CD4-positive, alpha-beta T cell treated with Interleukin-6 for 4 hours (primary cell): ENCODE measurements at places on chromosomes 3 and 15.

GRCh38 chr15:88703533-88703932, 64.7 kb downstream of the ISG20 start:
- no peak for DNase-seq

DNA sequence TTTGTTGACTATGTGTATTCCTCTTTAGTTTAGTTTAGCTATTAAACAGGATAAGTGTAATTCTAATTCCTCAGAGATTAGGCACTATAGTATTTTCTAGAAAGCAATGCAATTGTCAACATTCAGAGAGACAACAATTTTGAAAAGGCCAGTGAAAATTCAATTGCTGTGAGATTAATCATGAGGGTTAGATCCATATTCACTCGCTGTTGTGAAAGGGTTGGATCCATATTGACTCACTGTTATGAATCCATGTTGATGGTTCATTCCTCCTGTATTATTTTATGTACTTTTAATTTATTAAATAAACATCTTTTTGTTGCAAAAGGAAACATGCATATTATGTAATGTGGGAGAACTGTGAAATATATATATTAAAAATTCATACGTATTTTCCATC, 641 bp downstream of the TRAT1 start:
- no peak for DNase-seq

- no peak for DNase-seq
These were observed 358.4 kb upstream of the PROK2 start for GRCh38 chr3:72143322-72143721.

DNA sequence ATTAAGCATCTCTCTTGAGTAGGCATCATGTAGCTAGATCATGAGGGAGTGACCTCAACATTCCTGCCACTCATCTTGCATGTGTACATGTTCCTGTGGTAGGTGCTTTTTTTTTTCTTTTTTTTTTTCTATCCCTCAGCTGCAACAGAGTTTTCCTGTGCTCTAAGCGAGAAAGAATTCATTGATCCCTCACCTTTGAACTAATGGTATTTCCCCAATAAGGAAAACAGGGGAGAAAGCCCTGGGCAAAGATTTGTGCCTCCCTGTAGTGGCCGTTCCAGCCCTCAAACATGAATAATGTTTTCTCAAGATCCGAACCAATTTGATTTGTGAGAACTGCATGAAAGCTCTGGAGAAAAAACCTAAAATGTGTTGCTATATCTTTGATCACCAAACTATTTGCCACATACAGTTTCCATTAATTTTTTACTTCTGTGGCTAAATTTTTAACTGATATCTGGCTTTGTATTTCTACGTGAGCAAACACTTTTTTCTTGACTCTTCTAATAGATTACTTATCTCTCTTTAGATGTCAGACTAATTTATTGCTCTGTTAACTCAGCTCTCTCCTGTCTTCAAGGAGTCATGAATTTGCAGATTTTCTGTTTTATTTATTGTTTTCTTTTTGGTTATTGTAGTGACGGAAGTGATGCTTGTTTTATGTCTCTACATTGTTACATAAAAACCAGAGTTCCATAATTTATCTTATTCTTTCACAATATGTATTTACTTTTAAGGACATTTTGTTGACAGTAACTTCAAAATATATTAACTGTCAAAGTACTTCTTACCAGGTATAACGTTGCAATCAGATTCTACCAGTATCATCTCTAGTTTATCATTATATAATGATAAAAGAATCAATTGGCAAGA, 1396.5 kb downstream of the OTOL1 start:
- no peak for DNase-seq

GRCh38 chr3:7275396-7275795, 414.5 kb downstream of the GRM7 start:
- DNase-seq, result no peak

DNA sequence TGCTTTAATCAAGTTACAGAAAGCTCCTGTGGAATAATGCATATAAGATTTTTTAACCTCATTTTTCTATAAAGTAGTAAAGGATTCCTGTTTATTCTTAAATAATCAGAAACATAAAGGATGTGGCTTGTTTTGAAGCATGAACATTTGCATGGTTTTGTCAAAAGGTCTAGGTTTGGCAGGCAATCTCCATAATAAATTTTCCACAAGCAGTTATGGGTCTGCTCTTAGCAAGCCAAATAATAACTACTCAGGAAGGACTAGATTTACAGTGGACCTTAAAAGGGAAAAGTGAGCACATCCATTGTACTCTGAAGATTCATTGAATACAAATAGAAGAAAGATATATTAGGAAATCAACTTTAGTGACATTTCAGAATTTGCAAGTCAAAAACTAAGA, 407.3 kb upstream of the CBLB start:
- no peak for DNase-seq

GRCh38 chr15:74127255-74127953, 3.0 kb upstream of the ISLR2 start:
- peak; percentile 82 for DNase-seq

GRCh38 chr3:18724456-18724855, 299.3 kb upstream of the SATB1 start:
- DNase-seq, result no peak

DNA sequence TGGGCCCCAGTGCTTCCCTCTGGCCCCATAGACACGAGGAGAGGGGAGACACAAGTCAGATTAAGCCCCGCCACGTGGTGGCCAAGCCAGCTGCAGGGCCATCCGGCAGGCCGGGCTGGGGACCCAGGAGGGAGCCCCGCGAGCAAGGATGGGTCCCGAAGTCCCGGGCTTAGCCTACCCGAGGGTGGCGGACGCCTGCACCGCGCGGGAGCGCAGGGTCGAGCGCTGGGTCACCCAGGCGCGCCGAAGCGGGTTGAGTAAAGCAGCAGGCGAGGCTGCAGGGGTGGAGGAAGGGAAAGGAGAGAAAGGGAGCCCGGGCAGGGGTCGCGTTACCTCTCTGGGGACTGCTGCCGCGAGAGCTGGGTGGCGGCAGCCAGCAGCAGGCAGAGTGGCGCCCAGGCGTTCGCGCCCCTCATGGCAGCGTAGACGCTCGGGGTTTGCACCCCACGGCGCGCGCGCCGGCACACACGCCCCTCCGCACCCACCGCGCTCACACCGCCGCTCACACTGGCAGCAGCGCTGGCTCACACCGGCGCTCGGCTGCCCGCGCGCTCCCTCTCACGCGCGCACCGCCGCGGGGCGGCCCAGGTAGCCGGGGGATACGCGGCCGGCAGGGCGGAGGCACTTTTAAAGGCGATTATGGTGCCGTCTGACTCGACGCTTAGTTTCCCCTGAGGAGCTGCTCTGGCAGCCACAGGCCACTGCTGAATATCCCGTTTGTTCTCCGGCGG, at the start of gene PCOLCE2:
Gene PCOLCE2 (minus strand): TSS at position 603 of the 731 bp plus-strand sequence. CDS start 187 bp downstream, at position 416.
- DNase-seq, result no peak

DNA sequence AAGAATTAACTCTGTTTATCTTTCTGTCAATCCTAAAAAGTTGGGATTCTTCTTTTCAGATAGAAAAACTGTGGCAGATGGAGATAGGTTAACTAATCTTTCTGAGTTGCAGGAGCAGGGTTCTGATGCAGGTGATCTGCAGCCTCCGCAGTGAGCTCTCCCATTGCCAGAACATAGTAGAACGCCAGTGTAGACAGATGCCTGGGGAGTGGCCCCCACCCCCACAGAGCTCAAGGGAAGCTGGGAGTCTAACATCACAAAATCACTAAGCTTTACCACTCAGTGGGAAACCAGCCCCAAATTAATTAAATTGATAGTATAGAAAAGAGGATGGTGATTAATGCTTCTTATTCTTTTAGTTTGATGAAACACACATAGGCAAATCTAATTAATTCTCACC, 295.0 kb upstream of the ATP10A start:
- DNase-seq, result no peak

DNA sequence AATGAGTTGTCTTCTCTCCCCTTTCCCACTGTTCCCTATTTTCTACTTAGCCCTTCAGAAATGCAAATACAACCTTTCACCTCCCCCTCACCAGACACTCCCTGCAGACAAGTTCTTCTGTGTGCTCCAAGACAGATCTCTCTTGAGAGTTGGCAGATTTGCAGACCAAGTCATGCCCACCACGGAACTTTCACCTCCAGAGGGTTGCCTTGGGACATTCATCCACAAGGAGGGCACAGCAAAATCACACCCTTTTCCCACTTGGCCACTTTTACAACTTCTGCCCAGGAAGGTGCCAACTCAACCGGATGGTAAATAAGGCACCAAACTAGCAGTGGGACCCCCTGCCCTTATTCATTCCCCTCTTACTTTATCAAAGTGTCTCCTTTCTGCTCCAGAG, 53.5 kb downstream of the SLC30A4 start:
- no peak for DNase-seq

DNA sequence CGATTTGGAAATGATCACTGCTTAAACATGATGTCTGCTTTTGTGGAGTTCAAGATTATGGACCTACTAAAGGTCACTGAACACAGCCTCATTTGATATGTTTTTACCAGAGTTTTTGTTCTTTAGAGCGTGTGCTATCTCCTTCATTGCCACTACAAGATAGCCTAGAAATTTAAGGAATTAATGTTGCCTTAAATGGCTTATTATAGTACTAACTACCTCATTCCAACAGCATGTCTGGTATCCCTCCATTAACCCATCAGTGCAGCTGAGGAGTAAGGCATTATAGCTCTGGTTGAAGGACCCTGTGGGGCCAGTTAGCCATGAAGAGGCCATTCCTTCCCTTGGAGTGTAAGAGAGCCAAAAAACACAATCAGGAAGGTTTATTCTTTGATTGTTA, 2.3 kb upstream of the FAM43A start:
- DNase-seq, result no peak

DNA sequence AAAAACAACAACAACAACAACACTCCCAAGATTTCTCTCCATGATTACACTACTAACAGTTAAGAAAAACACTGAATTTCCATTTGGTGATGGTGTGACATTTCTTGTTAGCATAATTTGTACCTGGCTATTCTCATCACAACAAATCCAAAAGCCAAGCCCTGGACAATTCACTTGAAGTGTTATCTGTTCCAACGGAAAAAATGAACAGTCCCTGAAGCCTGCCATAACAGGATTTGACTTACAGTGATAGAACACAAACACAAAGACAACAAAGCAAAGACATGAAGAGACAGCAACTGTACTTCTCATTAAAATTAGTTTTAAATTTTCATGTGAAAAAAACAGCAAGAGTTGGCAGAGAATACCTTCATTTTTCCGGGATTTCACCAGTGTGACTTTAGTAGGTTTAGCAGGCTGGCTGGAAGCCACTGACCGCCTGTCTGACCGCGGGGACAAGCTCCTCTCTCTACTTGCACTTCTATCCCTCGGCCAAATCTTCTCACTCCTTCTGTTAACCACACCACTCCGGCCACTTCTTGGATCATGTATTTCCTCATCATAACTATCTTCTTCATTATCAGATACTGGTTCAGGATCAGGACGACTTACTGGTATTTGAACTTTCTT, 56.3 kb downstream of the TJP1 start:
- no peak for DNase-seq

DNA sequence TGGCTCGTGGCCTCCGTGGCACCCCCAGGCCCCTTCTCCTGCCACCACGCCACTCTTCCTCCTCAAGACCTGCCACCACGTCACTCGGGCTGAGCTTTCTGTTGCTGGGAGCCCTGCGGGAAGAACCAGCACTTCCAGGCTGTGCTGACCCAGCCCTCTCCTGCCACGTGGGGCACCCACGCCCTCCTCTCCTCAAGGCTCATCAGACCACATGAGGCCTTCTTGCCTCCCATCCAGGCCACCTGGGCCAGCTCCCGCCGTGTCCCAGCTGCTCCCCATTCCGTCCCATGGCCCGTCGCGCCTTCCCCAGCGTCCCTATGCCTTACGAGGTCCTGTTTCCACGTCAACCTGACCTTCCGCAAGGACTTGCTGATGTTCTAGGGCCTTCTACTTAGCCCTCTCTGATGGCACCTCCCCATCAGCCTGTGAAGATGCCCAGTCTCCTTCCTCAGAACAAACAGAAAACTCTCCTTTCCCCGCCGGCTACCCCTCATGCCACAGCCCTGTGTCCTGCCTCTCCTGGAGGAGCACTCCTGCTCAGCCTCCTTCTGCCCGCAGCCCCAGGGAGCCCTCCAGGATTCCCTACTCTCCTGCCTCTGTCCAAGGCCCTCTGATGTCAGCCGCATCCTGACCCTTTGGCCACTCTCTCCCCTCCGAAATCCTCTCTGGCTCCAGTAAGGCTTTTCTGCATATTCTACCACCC, 71.1 kb upstream of the BLM start:
- DNase-seq, result no peak

- DNase-seq, result peak; percentile 57
These were observed 734 bp downstream of the TBL1XR1 start for GRCh38 chr3:177196456-177197040.

- no peak for DNase-seq
These were observed at the start of gene BHLHE40 for GRCh38 chr3:4979428-4980228. TSS of gene BHLHE40 (plus strand) at chr3:4979437. CDS start at chr3:4979719, 282 bp downstream.

DNA sequence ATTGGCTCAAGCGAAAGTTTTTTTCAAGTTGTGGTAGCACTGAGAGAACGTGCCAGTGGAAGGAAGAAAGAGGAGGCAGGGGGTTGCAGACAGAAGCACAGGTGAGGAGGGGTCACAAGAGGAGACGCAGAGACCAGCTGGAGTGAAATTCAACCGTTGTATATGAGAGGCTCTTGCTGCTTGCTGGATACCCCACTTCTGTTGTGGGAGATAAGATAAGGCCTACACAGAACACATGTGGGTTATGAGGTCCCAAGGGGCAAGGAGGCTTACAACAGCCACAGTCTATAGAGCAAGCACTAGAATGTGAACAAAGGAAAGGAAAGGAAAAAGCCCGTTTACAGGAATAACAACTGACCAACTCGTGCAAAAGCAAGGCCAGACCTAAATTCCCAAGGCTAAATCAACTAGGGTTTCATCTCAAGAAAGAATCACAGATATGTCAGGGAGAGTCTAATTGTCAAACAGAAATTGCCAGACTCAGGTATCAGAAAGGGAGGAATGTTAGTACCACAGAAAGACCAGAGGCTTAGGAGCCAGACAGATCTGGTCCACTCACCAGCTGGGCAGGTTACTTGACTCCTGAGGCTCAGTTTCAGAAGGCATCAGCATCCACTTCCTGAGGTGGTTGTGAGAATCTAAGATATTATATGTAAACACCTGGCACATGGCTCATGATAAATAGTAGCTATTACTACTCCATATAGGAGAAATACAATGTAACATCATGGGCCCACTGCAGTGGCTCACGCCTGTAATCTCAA, 60.9 kb downstream of the MSL2 start:
- DNase-seq, result no peak

GRCh38 chr15:82950746-82951370, 1.7 kb downstream of the HOMER2 start:
- DNase-seq, result no peak
